ENCODE measurements at places on chromosomes 1 and 21.

- DNase-seq: no peak
These were observed 63.6 kb downstream of the MIS18A start for GRCh38 chr21:32215306-32215685.

DNA sequence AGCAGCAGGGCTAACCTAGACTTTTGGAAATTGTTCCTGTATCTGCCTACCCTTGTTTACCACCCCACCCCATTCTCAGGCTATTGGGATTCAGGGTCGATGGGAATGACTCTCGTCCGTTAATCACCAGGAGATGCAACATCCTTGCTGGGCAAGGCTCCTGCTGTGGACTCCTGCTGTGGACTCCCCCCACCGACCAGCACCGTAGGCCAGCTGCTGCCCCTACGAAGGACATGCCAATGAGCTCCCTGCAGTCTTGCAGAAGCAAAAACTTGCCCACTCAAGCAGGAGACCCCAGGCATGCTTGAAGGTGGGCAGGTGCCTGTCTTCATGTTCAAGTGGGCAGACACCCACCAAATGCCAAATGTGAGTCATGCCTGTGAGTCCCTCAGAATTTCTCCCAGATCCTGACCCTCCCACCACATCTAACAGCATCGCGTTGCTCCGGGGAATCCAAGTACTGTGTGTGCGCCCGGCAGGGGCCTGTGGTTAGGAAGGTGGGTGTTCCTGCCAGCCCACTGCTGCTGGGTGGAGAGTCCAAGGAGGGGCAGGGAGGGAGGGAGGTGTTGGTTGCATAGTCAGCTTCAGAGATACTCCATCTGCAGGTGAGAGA is 41.7 kb upstream of the SOX13 start:
- DNase-seq: no peak

DNA sequence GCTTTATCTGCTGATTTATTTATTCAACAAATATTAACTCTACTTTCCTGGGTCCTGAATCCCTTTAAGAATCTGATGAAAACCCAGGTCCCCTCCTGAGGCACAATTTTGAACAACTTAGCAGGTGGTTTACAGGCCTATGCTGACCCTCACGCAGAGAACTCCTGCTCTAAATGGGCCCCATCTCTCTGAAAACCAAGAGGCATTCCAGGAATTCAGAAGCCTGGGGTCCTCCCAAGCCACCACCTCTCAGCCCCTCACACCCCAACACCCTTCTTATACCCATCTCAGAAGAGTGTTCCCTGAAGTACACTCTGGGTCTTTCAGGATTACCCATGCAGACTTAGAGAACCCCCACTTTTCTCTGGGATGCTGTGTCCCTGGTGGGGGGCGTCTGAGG is 34.5 kb downstream of the LHX4 start:
- DNase-seq: no peak

GRCh38 chr1:51986718-51987117 is 3.8 kb downstream of the RAB3B start:
- no peak for DNase-seq

GRCh38 chr1:160474392-160475242 is 48.4 kb downstream of the SLAMF6 start:
- no peak for DNase-seq

- DNase-seq: no peak
These were observed 8.3 kb downstream of the TTC4 start for GRCh38 chr1:54723985-54724384.

DNA sequence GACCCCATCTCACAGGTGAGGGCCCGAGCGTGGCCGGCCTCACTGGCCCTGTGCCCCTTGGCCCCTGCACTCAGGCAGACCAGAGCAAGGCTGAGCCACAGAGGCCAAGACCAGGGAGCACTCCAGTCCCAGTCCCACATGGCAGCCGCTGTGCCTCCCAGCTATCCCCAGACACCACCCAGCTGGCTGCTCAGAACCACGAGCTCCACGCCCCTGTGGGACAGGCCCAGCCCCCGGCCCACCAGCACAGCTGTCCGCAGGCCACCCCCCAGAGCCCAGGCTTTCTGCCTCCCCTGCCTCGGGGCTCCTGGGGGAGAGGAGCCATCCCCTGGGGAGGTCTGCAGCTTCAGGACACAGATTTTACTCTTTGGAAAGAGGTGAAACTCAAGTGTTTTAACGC is 9.1 kb upstream of the C1QTNF12 start:
- DNase-seq: no peak

DNA sequence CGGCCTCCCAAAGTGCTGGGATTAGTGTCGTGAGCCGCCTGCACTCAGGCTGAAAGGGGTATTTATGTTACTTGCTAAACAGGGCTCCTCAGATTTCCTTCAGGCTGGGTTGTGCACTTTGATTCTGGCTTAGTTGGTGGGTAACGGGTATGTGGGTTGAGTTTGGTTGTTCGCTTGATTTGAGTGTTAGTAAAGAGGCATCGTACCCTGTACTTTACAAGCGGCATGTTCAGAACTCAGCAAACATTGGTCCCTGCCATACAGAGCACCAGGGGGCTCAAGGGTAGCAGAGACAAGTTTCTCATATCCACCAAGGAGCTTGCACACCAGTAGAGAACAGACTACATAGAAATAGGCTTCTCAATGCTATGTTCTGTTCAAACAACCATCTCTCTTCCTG is 147.8 kb downstream of the PGBD5 start:
- no peak for DNase-seq

DNA sequence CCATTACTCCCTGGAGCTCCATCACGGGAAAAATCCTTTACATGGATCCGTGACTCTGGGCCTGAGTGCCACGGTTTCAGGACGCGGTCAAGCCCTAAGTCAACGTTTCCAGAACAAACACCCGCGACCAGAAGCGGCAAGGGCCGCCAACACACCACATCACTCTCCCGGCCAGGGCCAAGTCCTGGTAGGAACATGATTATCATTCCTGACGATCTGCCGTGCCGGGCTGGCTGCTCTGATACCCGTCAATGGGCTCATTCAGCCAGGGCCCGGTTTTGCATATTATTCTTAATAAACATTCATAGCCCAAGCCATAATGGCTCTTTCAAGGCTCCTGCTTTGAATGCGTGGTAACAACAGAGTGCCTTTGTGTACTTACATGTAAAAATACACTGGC is 44.6 kb upstream of the SIM2 start:
- DNase-seq: no peak

DNA sequence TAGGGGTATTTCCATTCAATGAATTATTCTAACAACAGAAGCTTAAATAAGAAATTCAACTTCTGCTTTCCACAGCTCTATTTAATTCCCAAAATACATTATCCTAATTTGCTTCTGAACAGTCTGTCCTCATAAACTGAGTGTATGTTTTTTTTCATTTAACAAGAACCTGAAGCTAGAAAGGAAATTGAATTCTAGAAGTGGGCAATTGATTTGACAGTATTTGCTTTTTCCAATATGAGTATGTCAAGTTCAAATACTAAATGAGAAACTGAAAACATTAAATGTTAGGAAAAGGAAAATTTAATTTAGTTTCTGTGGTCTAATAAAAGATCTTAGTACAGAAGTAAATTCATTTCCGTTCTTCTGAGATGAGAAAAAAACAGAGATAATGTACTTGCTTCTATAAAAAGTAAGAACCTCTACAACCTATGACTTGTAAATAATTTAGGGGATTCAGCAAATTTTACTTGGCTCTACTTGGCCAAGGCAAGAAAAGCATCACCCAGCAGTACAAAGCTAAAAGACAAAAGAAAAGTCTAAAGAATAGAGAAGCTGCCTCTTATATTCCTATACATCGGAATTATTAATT is 31.1 kb downstream of the RAB3GAP2 start:
- DNase-seq: no peak

DNA sequence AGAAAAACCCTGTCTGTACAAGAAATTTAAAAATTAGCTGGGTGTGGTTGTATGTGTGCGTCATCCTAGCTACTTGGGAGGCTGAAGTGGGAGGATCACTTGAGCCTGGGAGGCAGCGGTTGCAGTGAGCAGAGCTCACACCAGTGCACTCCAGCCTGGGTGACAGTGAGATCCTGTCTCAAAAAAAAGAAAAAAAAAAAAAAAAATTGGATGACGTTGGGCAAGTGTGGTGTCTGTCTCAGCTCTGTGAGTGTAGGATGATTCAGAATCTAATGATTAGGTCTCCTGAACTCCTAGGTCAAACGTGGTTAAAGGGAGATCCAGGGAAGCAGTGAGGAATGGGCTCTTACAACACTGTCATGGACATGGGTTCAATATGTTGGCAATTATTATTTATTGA is 435.9 kb downstream of the KIF26B start:
- no peak for DNase-seq

GRCh38 chr1:54137534-54138061 is 15.2 kb downstream of the CDCP2 start:
- no peak for DNase-seq

DNA sequence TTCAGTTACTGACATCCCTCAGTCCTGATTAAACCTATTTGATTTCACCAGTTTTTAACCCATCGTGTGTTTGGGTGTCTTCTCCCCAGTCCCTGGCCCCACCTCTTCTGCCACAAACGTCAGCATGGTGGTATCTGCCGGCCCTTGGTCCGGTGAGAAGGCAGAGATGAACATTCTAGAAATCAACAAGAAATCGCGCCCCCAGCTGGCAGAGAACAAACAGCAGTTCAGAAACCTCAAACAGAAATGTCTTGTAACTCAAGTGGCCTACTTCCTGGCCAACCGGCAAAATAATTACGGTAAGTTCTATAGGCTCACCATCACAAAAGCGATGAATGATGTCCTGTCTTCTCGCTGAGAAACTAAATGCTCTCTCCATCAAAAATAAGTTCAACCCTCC is 28.7 kb downstream of the NBPF3 start:
- no peak for DNase-seq

DNA sequence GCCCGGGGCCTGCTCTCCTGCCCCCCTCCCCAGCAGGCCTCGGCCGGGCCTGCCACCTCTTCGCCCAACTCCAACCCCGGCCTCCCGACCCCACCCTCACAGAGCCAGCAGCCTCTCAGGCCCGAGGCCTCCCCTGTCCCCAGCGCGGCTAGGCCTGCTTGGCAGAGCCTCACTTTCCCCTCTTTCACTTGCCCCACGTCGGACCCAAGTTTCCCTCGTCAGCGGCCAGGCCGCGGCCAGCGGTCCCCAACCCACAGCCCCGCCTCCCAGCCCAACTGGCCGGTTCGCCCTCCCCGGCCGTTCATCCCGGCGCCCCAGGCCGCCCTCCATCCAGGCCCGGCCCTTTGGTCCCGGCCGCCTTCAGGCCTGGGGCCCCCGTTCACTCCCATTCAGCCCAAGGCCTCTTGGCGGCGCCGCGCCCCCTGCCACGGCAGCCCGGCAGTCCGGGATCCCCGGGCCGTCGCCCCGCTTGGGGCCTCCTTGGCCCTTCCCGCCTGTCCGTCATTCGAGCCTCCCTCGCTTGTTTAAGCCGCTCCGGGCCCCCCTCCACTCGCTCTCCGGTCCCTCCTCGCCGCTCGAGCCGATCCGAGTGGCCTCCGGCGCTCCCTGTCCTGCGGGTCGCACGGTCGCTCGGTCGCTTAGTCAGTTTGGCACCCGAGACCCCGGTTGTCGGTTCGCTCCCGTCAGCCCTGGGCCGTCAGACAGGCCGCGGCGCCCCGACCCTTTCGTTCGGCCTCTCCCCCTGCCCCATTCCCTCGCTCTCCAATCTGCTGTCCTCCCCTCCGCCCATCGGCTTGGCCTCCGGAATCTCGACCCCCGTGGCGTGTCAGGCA is 1.4 kb downstream of the LRRC41 start:
- no peak for DNase-seq

GRCh38 chr1:100342348-100342747 is 10.0 kb upstream of the CDC14A start:
- no peak for DNase-seq

DNA sequence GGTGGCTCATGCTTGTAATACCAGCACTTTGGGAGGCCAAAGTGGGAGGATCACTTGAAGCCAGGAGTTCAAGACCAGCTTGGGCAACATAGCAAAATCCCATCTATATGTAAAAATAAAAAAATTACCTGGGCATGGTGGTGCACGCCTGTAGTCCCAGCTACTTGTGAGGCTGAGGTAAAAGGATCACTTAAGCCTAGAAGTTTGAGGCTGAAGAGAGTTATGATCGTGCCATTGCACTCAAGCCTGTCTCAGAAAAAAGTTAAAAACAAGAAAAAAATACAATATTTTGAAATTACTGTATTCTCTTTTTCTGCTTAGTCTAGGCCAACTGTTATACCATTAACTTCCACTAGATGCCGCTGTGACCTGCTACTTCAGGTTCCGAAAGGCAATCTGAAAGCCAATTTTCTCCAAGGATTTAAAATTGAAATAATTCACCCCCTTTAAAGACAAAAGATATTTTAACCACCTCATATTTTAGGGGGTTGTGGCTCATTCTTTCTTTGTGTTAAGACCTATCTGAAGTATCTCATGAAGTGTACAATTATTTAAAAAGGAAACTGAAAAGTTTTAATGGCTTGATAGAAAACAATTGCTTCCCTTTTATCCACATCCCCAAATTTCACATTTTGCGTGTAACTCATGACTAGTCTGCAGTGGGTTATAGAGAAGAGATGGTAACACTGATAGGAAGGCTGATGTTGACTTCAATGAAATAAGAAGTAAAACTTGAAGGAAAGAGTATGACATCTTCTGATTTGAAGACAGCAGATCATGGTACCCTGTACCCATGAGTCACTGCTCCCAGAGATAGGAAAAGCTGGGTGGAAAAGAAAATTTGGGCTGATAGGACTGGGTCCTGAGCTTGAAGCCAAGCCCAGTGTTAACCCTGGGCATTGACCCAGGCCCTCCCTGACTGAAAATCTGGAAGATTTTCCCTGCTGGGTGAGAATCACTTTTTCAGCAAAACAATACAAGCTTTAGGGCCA is 24.4 kb upstream of the CLDN14 start:
- no peak for DNase-seq

- DNase-seq: no peak
These were observed 32.8 kb upstream of the CASZ1 start for GRCh38 chr1:10829067-10829818.

GRCh38 chr21:42925114-42925926 is at the start of gene ERVH48-1:
TSS of gene ERVH48-1 (minus strand) at chr21:42925630. CDS start at chr21:42919006, 6,624 bp downstream.
- no peak for DNase-seq
